ENCODE measurements at places on chromosomes 3 and 15.

DNA sequence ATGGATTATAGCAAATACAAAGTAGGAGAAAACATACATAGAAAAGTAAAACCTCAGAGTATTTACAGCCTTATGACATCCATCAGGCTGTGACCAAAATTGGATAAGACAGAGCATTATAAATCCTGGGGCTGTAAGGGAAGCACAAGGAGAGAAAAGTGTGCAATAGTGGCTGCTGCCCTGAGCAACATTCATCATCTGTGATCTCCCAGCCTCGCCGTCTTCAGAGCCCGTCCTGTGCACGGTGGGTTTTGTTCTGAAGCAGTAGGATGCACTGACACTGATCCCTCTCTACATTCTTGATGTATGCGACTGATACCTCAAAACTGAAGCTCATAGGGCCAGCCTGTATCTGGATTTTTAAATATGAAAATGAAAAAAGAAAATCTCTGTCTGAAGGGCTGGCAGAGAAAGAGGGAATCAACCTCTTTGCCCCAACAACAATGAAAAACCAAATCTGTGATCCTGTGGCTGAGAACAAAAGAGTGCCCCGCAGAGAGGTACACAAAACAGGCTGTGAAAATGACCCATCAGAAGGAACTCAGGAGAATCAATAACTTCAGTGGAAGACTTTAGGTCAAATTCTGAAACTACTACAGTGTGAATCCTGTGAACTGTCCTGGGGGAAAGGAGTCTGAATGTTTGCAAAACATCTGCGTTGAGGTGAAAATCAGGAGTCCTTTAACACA lies 8.2 kb upstream of the RTP4 start:
- no peak for DNase-seq

DNA sequence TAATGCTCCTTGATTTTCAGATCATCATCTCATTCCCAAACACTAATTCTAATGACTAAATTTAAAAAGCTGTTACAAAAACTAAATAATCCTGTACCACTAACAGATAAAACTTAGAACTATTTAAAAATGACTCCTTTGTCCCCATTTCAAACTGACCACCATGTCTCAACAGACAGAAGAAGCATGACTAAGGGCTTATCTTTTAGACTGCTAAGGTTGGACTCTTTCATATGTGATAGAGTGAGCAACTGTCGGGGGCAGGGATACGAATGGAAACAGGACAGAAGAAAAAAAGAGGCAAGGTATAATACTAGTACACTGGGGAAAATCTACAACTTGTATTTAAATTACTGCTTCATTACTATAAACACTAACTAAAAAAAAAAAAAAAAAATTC lies 23.3 kb downstream of the SNX4 start:
- no peak for DNase-seq

DNA sequence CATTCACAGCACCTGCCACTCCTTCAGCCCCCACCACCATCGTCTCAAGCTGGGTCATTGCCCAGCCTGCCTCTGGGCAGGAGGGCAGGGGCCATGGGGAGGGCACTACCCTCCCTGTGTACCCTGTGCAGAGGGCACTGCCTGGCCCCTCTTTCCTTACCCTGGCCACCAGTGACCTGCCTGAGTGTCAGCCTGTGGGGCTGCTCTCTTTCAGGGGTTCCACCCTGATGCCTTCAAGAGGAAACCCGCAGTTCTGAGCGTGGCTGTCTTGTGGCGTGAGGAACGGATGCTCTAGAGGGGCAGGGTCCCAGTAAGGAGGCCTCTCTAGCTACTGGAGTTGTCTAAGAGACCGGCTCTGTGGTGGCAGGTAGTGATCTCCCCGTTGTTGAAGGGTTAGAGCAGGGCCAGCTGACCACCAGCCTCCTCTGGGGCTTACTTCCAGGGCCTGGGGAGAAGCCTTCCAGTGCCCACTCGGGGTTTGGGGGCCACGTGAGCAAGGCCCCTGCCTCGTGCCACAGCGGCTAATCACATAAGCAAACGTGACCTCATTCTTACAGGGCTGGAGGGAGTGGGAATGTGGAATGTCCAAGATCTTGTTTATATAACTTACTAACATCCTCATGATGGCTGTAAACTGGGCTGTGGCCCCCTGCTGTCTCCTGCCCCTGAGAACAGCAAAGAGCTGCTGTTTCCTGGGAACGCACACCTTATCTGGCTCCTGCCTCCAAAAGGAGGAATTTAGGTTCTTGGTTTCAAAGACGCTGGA lies 31.4 kb upstream of the SEC13 start:
- no peak for DNase-seq

DNA sequence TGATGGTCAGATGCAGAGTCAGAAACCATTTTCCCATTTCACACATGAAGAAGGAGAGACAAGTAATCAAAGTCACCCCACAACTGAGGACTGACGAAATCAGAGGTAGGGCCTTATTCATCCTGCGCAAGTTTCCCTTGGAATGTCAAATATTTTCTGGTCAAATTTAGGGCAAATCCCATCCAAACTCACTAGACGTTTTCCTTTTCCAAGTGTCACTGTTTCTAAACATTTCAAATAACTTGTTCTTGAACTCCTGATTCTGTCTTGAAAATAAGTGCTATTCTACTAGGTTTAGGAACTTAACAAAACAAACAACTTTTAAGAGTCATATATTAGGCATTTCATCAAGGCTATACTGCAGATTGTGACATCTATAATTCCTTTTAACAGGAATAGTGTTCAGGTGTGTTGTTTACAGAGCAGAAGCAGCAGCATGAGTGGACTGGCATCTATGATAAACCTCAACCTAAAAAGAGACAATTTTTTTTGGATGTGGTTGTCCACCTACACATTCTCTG lies 40.7 kb downstream of the SUMF1 start:
- no peak for DNase-seq

DNA sequence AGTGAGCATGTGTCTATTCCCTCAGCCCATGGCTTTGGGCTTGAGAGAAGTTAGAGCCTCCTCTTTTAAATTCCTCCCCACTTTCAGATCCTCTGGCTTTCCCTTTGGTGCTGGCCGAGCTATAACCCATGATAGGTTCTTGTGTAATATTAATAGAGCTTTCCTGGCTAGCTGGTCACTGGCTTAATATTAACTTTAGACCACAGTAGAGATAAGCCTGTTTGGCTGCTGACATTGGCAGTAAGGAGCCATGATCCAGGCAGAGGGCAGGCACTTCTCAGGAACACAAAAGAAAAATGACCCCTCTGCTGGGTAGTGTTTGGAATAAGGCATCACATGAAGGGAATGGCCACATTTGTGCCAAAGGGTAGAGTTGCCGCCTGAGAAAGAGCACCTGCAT lies 65.4 kb upstream of the UMPS start:
- DNase-seq: no peak

GRCh38 chr3:113606539-113607218 lies 74.3 kb downstream of the SIDT1 start:
- DNase-seq: no peak

Data from CD14-positive monocyte (primary cell).